Natural killer cell treated with Interleukin-12 subunit alpha and Interleukin-12 subunit beta and Interleukin-15 and Interleukin-18, amount 100 ng/mL, for 72 hours (primary cell): ENCODE measurements at places on chromosomes 2 and 18. TPM values are rescaled to one million over a fixed set of nuclear protein-coding genes. Genes with fewer than 3 reads are reported as not detected.

ANKRD30BL gene
- total RNA-seq: not detected

- DNase-seq: no peak
- peaks cover 5% of the 10 kb centered on the region for H3K36me3 ChIP-seq
- H3K27ac ChIP-seq: no peak overlapping the region
- no peaks in the 10 kb centered on the region for H3K27me3 ChIP-seq
- H3K4me1 ChIP-seq: no peaks in the 10 kb centered on the region
Measured at GRCh38 chr18:61096226-61096625, 237.0 kb upstream of the CDH20 start.

CCDC141 gene
- total RNA-seq: 1.2 TPM

- no peak overlapping the region for H3K27ac ChIP-seq
- no peak overlapping the region for H3K4me3 ChIP-seq
- no peaks in the 10 kb centered on the region for H3K27me3 ChIP-seq
- H3K4me1 ChIP-seq: no peaks in the 10 kb centered on the region
- DNase-seq: no peak
Measured at GRCh38 chr2:58710795-58711279, 469.7 kb upstream of the FANCL start.

DNA sequence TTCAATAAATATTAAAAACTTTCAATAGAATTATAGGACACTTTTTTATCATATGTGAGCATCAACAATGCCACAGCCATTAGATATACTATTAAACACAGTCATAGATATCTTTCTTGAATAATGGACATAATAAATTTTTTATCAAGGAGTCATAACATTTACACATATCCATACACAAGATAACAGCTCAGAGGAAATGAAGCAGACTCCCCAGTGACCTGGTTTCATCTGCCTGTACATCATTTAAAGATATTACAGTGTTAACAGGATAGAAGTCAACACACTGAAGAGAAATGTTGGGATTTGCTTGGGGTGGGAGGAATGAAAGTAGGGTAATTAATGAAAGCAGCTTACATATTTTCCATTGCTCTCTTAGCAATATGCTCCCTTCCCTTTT lies 5.1 kb downstream of the SCG2 start:
- DNase-seq: no peak
- H3K27me3 ChIP-seq: peaks cover 12% of the 10 kb centered on the region
- H3K36me3 ChIP-seq: no peaks in the 10 kb centered on the region
- no peaks in the 10 kb centered on the region for H3K4me1 ChIP-seq
- no peak overlapping the region for H3K4me3 ChIP-seq

AP1S3 gene
- 7.2 TPM for total RNA-seq

PAPOLG gene
- 17.3 TPM for total RNA-seq

DNA sequence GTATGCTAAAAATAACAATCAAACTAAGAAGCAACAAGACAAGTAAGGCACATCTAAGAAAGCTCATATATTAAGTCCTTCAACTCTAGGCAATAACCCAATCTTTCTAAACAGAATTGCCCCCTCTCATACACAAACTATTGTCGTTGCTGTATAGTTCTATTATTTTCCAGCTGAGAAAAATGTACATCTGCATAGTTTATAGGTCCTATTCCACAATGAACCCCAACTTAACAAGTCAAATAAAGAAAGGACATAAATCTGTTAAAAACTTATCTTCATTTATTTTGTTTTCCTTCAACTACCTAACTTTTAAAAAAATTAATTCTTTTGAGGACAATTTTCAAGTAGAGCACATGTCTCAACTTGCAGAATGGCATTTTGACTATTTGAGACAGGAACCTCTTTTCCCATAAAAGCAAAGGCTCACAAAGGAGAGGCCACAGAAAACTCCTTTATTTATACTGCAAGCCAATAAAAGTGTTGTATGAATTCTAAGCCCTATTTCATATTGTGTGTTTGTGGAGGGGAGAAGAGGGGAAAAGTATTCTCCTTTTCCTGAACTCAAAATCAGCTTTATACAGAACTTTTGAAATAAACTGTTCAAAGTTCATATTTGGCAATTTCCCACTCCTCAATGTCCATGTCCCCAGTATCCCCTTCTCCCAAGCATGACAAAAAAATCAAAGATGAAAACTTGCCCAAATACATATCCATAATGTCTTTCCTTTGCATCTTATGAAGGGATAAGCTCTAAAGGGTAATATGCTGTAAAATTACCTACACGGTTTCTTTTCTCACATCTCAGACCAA lies 37.4 kb downstream of the RTN4 start:
- H3K4me1 ChIP-seq: peaks cover 48% of the 10 kb centered on the region
- no peak for DNase-seq
- H3K36me3 ChIP-seq: no peaks in the 10 kb centered on the region
- no peaks in the 10 kb centered on the region for H3K27me3 ChIP-seq
- no peak overlapping the region for H3K27ac ChIP-seq
- H3K4me3 ChIP-seq: no peak overlapping the region

CASP8 gene
- 76.8 TPM for total RNA-seq
